ENCODE measurements at places on chromosomes 12 and 14. TPM values are rescaled to one million over a fixed set of nuclear protein-coding genes. Genes with fewer than 3 reads are reported as not detected.

GRCh38 chr14:45680531-45680930 lies 427.5 kb upstream of the MIS18BP1 start:
- no peak for DNase-seq

GRCh38 chr12:131258398-131258797 lies 304.7 kb downstream of the ADGRD1 start:
- no peak for DNase-seq

The TSHR gene
- total RNA-seq, result 3.7 TPM

The TAS2R46 gene
- total RNA-seq, result 2.8 TPM

DNA sequence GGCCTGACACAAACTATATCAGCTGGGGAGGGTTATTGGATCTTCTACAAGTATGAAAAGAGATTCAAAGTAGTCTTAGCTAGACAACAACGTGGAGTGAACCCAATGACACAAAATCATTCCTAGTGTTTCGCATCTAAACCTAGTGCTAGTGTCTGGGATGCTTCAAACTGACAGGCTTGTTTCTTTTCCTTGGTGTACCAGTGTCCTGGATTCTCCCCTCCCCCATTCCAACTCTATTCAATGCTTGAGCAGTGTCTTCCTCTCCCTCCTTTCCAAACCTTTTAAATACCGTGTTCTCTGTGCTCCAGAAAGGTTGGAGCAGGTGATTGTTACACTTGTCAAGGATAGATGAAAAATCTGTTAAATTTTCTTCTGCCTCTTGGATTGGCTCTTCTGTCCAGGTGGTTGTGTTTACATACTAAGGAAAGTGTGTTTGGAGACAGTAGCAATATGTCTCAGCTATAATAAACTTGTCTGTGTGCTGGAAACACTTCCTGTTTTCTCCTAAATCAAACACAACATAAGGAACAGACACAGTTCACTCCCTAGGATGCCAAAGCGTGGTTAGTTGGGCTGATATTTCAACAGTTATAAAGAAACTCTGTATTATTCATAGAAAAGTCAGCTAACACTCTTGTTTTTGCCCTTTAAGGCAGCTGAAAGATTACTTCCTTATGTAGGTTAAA lies 14.4 kb upstream of the GUCY2C start:
- DNase-seq, result no peak

DNA sequence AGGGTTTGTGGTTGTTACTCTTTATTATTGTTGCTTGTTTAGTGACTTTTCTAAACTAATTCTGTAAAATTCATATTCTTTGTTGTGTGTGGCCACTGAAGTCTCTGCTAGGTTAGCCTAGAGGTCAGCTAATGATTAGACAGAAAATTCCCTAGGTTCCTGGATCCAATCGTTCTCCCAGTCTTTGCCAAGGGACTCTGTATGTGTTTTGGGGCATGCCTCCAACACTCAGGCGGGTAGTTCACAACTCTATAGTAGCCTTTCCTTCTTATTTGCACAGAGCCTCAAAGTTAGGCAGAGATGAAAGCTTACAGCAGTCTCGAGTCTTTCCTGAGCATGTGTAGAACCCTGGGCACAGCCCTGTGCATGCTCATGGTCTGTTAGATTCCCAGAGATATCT lies 32.7 kb upstream of the RIN3 start:
- peak; percentile 6 for DNase-seq

The FBLN5 gene
- 172 TPM for total RNA-seq

DNA sequence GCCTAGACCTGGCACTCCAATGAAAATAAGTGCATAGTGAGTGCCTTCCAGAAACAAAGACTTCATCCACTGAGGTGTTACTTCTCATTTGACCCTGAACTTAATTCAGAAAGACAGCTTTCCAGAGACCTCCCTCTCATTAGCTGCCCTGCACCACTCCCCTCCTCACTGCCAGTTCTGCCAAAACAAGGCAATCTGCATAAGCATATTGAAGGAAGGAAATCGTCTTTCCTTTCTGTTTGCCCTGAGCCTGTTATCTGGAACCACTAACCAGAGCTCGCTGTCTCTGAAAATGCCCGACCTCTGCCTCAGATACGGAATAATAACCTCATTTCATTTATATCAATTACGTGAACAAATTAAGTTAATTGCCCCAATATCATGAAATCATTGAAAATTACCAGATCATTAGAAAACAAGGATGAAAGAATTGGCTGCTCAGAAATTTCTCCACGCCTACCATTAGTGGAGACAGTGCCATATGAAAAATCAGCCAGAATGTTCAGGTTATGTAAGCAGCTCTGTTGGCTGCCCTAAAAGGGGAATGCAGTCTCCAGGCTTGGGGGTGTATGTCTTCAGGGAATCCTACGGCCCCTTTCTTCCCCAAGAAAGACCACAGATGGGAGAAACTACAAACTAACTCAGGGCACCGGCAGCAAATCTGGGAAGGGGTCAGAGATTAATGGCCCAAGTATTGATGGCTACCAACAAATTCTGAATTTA lies 149.9 kb upstream of the FKBP4 start:
- DNase-seq, result peak; percentile 15

DNA sequence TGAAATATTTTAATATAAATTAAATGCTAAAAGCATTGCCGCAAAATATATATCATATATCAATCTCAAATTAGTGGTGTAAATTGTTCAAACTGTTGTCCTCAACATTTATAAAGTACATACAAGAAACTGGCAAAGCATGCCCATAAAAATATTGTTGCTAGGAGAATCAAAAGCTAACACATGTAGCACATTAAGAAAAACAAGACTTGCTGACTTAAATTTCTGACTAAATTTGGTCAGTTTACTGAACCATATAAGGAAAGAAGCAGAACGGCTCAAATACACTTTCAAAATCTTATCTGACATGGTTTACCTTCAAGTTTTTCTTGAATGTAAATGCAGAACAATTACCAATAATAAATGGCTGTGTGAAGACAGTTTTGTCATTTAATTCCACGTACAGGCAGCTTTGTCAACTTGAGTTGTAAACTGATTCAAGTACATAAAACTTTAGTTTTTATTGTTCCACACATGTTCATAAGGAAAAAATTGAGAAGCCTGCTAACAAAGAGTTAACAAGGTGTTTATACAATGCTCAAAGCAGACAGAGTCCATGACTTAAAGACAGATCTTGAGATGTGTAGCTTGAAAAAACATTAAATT lies 50.4 kb downstream of the PPP1R12A start:
- DNase-seq, result no peak

GRCh38 chr12:125140279-125141209 lies 75.3 kb downstream of the AACS start:
- DNase-seq, result no peak

The SLC22A17 gene
- total RNA-seq, result 67.3 TPM

The NT5DC3 gene
- total RNA-seq, result 26.2 TPM

- DNase-seq, result no peak
Observed at GRCh38 chr12:117124421-117125271, 25.4 kb upstream of the TESC start.

DNA sequence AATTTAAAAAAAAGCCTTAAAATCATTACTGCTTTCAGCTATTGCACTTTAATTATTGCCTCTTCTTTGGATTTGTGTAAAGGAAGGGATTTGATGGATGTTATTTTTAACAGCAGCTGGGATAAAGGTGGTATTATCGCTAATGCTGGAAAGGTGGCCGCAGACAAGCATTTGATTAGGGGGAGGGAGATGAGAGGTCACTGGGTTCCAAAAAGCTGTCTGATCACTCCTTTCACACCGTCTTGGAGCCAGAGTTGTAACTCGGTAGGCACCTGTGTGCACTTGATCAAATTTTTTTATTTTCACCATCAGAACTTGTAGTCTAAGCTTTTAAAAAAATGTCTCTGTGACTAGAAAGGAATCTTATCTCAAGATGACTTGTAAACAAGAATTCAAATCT lies 99.8 kb downstream of the AKAP6 start:
- no peak for DNase-seq

GRCh38 chr14:86782092-86782580 lies 1210.8 kb downstream of the GALC start:
- no peak for DNase-seq

GRCh38 chr12:102299731-102300130 lies 102.1 kb upstream of the PMCH start:
- DNase-seq, result no peak

- peak; percentile 90 for DNase-seq
Observed at GRCh38 chr12:26523708-26524150, 309.3 kb downstream of the ITPR2 start.

The MMP17 gene
- 12.6 TPM for total RNA-seq

DNA sequence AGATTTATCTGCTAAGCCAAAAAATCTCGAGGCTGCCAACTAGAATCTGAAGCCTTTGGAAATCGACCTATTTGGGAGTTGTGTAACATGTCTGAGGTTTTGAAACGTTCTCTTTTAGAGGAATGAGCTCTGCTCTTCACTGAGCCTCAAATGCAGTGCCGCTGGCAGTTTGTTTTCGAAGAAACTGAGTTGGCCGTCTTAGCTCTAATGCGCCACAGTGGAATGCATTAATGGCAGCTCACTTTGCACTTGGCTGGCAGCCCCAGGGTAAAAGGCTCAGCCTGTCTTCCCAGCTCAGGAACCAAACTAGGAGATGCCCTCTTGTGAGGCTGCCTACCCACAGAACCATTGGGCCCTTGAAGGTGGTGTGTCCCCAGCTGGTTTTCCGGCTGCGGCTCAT lies 53.8 kb downstream of the SFSWAP start:
- DNase-seq, result no peak

The PPFIA2 gene
- 29.5 TPM for total RNA-seq

The SELPLG gene
- 12.3 TPM for total RNA-seq

DNA sequence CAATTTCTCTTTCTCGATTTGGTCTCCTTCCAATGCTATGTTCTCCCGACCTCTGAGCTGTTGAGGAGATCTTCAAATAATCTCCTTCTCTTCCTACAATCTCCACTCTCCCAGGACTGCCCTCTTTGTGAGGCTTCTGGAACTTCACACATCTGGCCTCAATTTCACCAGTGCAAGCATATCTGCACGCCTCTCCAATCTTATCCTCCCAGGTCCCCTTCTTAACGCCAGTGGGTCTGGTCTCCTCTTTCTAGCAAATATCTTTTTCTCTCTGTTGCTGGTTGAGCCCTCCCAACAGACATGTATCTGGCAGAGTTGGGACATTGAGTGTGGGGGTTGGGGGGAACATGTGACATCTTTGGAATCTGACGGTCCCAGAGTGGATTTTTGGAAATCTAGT lies 17.9 kb downstream of the RTL1 start:
- no peak for DNase-seq

GRCh38 chr14:39417014-39417413 lies 15.2 kb downstream of the FBXO33 start:
- DNase-seq, result no peak

The KRT73 gene
- not detected for total RNA-seq

DNA sequence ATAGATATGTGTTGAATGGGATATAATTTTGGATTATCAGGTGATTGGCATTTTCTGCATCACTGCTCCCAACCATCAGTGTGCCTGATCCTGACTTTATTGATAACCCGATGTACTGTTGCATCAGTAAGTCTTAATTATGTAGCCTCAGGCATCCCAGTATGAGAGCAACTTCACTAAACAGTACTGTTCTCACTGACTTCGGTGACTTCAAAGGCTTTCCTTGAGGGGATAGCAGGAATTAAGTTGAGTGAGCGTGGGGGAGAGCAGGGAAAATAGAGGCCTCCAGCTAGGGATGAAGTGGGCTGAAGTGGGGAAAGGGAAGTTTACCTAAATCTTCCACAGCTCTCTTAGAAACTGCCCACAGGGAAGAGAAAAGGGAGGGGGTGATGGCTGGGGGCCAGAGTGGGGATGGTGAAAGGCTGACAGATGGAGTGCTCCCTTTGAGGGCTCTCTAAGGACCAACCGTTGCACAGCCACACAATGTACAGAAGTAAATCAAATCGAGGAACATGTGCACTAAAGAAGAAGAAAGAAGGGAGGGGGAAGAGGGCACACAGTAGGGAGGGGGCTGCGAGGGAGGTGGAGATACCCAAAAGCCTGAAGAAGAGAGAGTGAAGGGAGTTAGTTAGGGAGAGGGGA lies 10.7 kb upstream of the NEUROD4 start:
- DNase-seq, result no peak

DNA sequence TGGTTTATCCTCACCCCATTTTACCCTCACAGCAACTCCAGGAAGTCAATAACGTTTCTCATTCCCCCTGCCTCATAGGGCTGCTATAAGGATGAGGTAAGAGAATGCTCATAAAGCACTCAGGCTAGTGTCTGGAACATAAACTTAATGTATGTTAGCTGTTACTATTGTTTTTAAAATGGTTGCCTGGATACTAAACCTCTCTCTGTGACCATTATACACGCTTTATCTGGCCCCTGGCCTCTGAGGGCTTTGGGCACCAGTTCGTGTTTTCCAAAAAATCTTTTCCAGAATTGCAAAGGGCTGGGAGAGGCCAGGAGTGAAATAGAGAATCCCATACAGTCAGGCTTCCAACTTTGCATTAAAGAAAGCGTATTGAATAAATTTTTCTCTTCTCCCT lies 113.9 kb downstream of the KTN1 start:
- no peak for DNase-seq

DNA sequence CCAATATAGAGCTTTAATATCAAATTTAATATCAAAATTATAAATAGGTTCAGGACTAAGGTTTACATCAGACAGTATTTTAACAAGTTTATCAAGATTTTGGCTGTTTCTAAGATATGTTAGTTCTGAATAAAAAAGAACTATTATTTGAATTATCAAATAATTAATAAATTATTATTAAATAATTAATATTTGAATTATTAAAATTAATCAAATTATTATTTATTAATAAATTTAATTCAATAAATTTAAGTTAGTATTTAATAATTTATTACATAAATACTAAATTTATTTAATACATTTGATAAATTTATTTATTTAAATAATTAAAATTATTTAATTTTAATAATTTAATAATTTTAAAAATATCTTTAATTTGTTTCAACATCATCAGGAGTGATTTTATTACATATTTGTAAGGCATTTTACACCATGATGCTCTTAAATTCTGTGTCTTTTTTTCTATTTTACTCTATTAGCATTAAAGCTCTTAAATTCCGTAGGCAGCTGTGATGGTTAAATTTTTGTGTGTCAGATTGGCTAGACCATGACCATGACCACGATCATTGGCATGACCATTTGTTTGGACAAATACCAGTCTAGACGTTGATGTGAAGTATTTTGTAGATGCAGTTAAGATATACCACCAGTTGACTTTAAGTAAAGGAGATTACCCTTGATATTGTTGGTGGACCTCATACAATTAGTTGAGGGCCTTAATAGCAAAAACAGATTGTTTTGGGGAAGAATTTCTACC lies 82.6 kb downstream of the BBS10 start:
- DNase-seq, result no peak
